Type B pancreatic cell (in vitro differentiated cells): ENCODE measurements at places on chromosomes 3 and 15. TPM values are rescaled to one million over a fixed set of nuclear protein-coding genes. Genes with fewer than 3 reads are reported as not detected.

The ECT2 gene
- 19.6 and 45.1 TPM in 2 replicates for total RNA-seq

The LIPC gene
- 10.9 and 33.1 TPM in 2 replicates for total RNA-seq

GRCh38 chr3:64238971-64239667, 13.9 kb upstream of the PRICKLE2 start:
- peaks cover 33% of the 10 kb centered on the region for H3K36me3 ChIP-seq
- H3K4me1 ChIP-seq, result peaks cover 28% of the 10 kb centered on the region
- peak overlapping the region; percentile 74 for H3K4me3 ChIP-seq
- H3K27ac ChIP-seq, result peak overlapping the region; percentile 91

- peaks cover 4% of the 10 kb centered on the region for H3K4me1 ChIP-seq
- H3K27me3 ChIP-seq, result no peaks in the 10 kb centered on the region
- no peaks in the 10 kb centered on the region for H3K36me3 ChIP-seq
- no peak for DNase-seq
Measured at GRCh38 chr3:172530101-172530561, 6.9 kb upstream of the TNFSF10 start.

DNA sequence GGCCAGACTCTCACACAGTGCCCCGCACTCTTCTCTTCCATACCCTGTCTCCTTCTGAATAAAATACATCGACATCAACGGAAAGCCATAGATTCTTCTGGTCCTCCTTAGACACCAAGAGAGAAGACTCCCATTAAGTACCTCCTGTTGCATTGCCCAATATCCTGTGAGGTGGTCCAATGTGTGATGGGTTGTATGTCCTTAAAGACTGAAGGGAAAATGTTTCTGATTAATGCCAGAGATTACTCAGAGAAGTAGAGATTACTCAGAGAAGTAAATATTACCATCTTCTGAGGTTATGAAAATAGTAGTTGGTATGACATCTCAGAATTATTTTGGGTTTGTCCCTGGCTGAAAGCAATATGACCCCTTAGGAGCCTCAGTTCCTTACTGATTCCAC, 60.8 kb upstream of the GALNT15 start:
- H3K36me3 ChIP-seq, result no peaks in the 10 kb centered on the region
- H3K4me3 ChIP-seq, result no peak overlapping the region

- H3K36me3 ChIP-seq, result no peaks in the 10 kb centered on the region
Measured at GRCh38 chr3:38890426-38890825, 74.4 kb upstream of the SCN10A start.
